NCI-H1105 treated with DMSO at 0.1 percent for 48 hours (cell line): ENCODE measurements at places on chromosomes 7 and 10.

DNA sequence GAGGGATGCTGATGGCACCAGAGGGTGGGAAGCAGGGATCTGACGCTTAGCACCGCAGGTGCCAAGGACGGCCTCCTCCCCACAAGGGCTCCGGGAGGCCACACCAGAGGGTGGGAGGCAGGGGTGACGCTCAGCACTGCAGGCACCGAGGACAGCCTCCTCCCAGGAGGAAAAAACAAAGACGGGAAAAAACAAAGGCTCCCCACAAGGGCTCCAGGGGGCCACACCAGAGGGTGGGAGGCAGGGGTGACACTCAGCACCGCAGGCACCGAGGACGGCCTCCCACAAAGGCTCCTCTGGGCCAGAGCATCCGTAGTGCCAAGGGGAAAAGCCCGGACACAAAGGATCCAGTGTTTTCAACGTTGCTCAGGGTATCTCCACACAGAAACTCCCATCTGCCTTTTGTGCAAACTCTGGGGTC, 25.6 kb downstream of the DIP2C start:
- DNase-seq = no peak

GRCh38 chr7:90931986-90932916, 332.0 kb upstream of the FZD1 start:
- DNase-seq = no peak

GRCh38 chr10:3438606-3439005, 266.0 kb upstream of the PITRM1 start:
- no peak for DNase-seq

- no peak for DNase-seq
Measured at GRCh38 chr10:109411917-109412316, 511.4 kb downstream of the XPNPEP1 start.

- no peak for DNase-seq
Measured at GRCh38 chr7:2934211-2934731, 90.2 kb upstream of the GNA12 start.

GRCh38 chr10:28679581-28680357, 2.4 kb downstream of the BAMBI start:
- no peak for DNase-seq

GRCh38 chr7:4837803-4838625, 23.8 kb downstream of the PAPOLB start:
- DNase-seq = no peak

- no peak for DNase-seq
Measured at GRCh38 chr7:38068461-38068860, 109.6 kb upstream of the STARD3NL start.

- DNase-seq = no peak
Measured at GRCh38 chr10:132179551-132180392, 7.0 kb upstream of the DPYSL4 start.

GRCh38 chr7:3825491-3825890, 524.4 kb downstream of the SDK1 start:
- DNase-seq = no peak

DNA sequence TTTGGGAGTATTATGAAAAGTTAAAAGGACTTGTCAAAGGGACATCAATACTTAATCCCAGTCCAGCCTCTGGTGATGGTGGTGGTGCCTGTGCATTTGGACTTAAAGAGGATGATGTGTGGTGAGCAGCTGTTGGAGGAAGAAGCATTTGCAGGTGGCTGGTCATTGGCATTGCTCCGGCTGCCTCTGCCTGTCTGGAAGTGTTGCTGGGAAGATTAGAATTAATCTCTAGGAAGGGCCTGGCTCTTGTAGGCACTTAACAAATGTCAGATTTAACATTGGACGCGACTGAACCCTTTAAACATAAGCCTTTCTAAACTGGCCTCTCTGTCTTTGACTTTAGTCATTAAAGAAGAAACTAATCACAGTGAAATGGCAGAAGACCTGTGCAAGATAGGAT, 58.8 kb downstream of the FIGNL1 start:
- DNase-seq = no peak

- no peak for DNase-seq
Measured at GRCh38 chr7:42746214-42746613, 165.7 kb downstream of the C7orf25 start.
